ENCODE measurements at places on chromosomes 11 and 22.
A peak's percentile ranks its signal among the peaks of the same experiment; 100 is the strongest.

- no peak for DNase-seq
Observed at GRCh38 chr22:16609548-16610261, 17.1 kb upstream of the CCT8L2 start.

DNA sequence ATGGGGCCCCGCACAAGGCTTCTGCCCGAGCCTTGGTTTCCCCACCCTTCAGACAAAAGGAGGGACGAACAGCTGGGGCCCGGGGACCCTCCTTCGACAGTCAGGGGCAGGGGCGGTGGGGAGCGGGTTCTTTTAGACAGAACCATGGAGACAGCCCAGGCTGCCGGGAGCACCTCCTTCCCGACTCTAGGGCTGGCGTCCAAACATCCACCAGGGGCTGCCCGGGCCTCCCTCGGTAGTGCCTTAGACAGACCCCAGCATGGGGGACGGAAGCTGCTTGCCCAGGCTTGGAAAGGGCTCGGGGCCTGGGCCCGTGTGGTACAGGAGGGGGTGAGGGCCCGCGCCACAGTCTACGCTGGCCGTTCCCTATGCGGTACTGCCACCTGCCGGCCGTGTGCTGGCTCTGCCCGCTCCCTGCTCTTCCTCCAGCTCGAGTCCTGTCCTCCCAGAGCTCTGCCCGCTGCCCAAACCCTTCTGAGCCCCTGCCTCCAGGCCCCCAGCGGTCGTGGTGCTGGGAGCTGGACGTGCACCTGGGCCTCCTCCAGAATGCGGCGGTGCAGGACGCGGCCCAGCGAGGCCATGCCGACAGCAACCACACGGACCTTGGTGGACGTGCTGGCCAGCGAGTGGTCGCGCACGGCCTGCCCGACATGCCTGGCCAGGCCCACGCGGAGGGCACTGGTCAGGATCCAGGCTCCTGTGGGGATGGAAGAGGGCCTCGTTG lies 20.1 kb downstream of the TSSC4 start:
- peak; percentile 90 for DNase-seq

DNA sequence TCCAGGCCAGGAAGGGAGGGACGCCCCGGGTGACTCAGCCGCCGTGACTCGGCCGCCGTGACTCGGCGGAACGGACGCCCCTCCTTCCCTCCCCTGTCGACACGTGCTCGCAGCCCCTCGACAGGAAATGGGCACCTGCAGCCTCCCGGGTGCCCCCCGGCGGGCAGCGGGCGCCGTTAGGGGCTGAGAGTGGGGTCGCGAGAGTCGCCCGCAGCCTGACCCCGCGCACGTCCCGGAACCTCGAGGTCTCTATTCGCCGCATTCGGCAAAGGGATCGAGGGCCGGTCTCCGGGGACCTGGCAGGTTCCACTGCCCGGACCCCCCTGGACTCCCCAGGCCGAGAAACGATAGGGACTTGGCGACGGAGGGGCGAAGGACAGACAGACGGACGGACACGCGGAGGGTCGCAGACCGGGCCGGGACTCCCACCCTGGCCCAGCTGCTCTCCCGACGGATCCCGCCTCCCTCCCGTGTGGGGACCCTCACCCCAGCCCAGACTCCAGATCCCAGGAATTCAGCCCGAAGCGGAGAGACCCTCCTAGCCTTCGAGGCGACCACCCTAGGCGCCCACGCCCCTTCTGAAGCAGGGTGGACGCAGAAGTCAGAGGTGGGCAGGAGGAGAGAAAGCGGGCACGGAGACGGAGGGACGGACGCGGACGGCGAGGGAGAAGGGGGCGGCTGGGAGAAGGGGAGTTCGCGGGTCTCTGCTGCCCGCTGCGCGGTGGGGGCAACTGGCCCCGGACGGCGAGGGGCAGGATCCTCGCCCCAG lies 648 bp downstream of the FOSL1 start:
- DNase-seq: no peak

DNA sequence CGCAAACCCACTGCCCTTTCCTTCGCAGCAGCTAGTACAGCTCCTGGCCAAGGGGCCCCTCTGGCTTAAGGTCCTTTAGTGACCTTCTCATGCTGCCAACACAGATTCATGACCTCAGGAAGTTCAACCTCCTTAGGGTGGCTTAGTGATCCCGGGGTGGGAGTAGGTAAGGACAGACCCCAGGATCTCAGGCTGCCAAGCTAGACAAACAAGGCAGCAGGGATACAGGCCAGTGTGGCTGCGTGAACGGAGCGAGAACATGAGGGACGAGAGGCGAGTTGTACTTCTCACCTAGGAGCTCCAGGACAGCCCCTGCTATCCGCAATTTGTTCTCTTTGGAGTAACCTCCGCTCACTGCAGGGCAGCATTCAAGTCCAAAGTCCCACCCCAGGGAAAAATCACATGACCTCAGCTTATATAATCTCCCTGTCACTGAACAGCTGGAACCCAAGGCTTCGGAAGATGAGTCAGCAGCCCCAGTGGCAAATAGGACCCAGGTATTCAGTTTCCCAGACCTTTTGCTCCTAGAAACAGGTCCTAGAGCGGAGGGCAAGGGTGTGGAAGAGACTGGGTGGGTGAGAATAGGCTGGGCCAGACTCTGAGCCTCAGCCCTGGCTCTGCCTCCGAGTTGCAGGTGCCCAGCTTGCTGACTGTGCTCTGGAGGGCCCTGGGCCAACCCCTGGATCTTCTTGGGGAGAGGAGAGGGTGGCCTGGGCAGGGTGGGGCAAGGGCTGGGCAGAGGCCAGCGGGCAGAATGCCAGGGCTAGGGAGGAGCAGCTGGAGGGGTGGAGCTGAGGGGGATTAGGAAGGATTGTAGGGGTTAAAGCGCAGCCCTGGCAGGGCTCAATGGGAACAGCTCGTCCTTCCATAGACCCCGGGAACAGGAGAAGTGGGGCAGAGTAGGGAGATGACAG lies 13.1 kb downstream of the USP2 start:
- no peak for DNase-seq

DNA sequence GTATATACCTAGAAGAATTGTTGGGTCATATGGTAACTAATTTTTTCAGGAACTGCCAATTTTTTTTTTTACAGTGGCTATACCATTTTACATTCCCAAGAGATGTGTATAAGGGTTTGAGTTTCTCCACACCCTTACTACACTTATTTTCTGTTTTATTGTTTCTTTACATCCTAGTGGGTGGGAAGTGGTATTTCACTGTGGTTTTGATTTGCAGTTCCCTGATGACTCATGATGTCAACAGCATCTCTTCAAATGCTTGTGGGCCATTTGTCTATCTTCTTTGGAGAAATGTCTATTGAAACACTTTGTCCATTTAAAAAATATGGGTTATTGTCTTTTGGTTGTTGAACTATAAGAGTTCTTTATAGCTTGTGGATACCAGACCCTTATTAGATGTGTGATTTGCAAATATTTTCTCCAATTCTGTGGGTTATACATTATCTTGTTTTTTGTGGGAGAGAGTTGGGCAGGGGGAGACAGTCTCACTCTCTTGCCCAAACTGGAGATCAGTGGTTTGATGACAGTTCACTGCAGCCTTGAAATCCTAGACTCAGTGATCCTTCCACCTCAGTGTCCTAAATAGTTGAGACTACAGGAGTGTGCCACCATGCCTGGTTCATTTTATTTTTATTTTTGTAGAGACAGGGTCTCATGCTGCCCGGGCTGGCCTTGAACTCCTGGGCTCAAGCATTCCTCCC lies 30.3 kb upstream of the PISD start:
- DNase-seq: no peak

GRCh38 chr11:91653079-91653754 lies 571.4 kb upstream of the FAT3 start:
- no peak for DNase-seq

- no peak for DNase-seq
Observed at GRCh38 chr11:43145653-43146052, 166.1 kb upstream of the API5 start.

- DNase-seq: no peak
Observed at GRCh38 chr11:83020942-83021779, 50.5 kb downstream of the RAB30 start.

GRCh38 chr11:78313898-78314297 lies 103.7 kb downstream of the GAB2 start:
- DNase-seq: no peak

GRCh38 chr11:132942611-132943356 lies 589.5 kb downstream of the OPCML start:
- no peak for DNase-seq

GRCh38 chr11:111665777-111666176 lies 63.5 kb downstream of the SIK2 start:
- DNase-seq: no peak

DNA sequence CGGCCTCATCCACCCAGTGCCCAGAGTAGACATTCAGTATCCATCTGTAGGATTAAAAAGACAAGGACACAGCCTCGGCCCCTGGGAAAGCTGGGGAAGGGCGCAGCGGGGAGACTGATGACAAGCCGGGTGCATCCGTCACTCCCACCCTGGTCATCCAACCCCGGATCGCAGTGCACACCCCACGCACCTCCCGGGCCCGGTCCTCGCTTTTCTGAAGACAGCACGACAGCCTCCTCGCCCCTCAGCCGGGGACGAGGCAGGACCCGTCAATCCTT lies 1.1 kb downstream of the FCHSD2 start:
- DNase-seq: peak; percentile 44

DNA sequence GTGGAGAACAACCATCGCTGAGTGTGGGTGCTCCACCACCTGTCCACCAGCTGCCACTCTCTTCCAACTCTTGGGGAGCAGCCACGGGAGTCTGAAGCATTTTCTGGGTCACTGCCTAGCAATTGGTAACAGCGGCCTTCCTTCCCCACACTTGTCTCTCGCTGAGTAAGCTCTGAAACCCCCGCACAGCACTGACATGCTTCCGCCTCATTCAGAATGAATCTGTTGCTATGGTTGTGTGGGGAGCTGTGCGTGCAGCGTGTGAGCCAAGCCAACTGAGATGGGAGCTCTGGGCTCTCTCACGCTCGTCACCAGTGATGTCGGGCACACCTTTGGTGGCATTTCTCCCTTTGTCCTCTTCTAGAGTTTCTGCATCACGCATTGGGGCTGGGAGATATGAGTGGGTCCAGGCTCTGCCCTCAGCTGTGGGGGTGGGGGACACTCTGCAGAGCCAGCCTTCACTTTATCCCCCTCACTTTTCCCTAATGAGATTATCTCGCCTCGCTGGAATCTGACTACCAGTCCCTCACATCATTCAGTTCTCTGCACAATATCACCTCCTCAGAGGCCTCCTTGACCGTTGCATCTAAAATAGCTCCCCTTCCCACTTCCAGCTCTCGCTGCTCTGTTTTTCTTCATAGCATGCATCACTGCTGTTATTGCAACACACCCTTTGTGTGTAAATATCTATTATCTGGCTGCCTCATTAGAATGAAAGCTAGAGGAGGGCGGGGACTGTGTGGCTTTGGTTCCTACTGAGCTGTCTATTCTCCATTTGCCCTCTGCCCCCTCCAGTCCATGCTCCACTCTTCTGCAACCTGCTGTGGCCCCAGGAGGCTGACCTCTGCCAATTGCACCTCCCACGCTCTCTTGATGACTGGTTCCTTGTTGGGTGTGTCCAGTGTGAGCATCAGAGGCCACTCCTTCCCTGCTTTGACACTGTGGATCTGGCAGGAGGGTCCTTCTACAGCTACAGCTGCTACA lies 569.9 kb upstream of the CADM1 start:
- no peak for DNase-seq

DNA sequence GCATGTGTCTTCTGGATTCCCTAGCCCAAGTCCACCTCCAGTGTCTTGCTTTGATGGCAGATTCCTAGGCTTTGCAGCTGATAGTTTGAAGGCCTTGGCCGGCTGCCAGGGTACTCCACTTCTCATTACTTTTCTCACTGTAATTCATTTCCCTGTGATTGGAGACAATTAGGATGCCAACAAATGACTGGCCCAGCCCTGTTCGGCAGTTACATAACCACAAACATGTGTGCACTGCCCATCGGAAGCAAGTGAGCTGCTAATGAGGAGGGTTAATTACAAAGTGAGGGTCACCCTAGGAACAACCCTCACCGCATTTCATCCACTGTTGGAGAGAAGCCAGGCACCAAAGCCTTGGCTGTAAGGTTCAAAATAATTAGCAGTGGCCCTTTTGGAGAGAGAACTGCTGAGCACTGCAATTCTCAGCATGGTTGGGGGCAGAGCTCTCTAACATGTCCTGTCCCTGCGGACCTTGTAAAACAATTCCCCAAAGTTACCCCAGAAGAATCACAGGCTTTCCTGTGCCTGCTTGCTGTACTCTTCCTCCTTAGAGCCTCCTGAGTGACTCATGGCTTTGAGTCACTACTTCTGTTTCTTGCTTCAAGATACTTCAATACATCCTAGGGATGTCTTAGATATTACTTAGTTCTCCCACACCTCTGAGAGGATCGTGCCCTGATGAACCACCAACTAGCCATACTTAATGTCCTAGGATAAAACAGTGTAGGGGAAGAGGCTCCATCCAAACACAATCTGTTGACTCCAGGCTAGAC lies 109.7 kb upstream of the GALNT18 start:
- no peak for DNase-seq

DNA sequence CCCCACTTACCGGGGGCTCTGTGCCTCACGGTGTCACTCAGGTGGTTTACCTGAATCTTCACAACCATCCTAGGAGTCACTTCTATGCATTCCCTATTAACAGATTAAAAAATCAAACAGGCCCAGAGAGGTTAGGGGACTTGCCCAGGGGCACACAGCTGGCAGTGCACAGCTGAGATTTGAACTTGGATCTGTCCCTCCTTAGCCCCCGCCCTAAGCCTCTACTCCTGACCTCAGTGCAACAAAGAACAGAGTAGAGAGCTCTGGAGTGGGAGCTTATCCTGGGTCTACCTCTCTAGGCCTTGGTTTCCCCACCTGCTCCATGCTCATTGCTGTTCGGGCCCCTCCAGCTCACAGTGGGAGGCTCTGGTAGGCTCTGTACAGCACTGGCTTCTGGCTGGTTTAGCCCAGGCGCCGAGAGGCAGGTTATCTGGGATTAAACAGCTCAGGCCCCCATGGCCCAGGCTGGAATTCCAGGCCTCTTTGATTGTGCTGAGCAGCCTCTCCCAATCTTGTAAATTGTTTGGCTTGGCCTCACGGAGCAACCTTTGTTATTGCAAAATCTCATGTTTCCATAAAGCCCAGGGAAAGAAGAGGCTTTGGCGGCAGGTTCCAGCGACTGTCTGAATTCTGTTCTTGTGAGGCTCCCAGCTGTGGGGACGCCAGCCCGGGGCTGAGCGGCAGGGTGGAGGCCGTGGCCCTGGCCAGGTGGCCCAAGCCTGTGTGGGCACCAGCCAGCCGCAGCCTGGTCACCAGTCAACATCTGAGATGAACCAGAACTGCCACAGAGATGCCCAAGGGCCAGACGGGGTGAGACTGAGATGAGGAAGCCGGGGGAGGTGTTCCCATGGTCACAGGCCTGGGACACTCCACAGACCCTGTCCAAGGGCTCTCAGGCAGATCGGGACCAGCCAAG lies 28.9 kb upstream of the SHISAL1 start:
- no peak for DNase-seq
